Vagina (tissue), 2 donors: ENCODE measurements at places on chromosomes 16 and 17.

DNA sequence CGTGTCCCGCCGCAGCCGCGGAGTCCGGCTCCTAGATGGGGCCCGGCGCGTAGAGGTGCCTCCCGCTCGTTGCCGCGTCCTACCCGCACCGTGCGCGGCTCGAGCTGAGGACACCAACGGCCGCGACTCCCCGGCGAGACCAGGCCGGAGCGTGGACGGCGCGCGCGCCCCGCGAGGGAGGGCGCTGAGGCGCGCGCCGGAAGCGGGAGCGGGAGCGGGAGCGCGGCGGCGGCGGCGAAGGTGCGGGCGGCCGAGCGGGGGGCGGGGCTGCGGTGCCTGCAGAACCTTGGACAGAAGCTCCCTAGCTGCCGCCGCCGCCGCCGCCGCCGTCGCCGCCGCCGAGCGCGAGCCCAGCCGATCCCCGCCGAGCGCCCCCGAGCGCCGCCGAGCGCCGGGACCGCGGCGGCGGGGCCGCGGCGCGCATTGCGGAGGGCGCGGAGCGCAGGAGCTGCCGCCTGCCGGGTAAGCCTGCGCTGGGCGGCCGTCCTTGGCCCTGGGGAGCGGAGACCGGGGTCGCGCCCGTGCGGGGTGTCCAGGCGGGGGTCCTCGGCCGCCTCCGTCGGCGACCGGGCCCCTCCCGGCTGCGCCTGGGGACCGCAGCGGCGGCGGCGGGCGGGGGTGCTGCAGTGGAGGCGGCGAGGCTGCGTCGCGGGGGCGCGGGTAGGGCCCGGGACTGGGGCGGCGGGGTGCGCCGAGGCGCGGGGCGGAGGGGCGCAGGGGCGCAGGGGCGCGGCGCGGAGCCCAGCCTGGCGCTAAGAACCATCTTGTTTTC, at the start of gene CDK5R1:
TSS of gene CDK5R1 (plus strand) at position 293 of the 772 bp plus-strand sequence. CDS start 628 bp downstream, outside the sequence.
- DNase-seq, result no peak

DNA sequence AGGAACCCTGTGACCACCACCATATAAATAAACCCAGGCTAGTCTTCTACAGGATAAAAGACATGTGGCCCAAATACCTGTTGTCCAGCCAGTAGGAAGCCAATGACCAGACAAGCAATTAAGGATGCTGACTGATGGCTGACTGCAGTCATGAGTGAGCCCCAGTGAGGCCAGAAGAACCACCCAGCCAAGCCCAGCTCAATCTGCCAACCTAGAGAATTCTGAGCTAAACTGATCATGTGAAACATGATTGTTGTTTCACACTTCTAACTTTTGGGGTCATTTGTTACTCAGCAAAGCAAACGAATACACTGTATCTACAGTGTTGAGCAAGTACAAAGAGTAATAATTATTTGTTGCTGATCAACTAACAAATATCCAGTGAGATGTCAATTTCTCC, 86.4 kb downstream of the DNAH3 start:
- no peak for DNase-seq

GRCh38 chr16:86789621-86790051, 211.3 kb downstream of the FOXL1 start:
- DNase-seq, result no peak

DNA sequence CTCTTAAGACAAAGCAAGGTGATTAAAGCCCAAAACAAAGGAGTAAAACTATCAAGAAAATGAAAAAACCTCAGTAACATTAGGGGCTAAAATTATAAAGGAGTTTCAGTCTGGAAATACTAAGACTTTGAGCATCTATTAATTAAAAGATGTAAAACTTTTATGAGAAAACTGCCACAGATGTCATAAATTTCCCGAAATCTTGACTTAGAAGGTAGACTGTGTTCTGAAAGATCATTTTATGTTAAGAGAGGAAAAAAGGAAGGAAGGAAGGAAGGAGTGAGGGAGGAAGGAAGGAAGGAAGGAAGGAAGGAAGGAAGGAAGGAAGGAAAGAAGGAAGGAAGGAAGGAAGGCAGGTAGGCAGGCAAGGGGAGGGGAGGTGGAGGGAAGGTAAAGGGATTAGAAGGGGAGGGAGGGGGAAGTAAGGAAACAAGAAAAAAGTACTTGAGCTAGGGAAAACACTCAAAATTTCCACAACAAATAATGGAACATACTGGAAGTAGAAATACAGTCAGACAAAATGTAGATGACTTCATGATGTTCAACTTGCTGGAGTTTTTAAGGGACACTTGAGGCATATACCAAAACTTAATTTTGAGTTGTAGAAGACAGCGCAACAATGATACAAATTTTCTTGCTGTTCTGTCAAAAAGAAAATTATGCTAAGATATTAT, 2.0 kb downstream of the KRTAP4-5 start:
- no peak for DNase-seq

GRCh38 chr17:40111221-40112128, 10.3 kb upstream of the MSL1 start:
- DNase-seq, result peak; percentile 99

GRCh38 chr16:69741519-69741918, 13.2 kb downstream of the NOB1 start:
- DNase-seq, result no peak

DNA sequence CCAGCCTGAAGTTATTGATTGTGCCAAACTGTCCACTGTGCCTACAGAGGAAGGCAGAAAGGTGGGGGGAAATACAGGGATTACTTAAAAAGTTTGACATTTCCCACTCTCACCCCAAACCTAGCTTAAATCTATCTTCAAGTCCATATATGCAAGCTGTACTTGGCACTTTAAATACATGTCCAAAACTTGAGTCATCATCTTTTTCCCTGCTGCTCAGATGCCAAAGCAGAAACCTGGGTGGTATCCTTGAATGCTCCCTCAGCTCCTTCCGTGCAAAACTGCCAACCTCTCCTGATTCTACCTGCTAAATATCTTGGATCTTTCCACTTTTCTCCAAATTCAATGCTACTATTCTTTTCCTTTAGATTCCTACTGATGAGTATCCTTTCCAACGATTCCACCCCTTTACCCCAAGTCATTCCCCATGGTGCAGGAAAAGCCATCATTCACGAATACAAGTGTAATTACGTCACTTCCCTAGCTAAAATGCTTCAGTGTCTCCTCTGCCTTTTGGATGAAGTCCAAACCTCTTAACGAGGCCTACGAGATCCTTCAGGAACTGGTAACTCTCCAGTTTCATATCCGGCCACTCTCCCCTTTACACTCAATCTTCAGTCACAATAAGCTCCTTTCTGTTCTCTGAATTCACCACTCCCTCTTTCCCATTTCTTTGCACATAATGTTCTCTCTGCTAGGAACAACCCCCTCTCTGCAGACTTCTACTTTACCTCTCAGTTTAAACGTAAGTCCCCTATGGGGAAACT, 9.3 kb downstream of the BECN1 start:
- DNase-seq, result no peak

DNA sequence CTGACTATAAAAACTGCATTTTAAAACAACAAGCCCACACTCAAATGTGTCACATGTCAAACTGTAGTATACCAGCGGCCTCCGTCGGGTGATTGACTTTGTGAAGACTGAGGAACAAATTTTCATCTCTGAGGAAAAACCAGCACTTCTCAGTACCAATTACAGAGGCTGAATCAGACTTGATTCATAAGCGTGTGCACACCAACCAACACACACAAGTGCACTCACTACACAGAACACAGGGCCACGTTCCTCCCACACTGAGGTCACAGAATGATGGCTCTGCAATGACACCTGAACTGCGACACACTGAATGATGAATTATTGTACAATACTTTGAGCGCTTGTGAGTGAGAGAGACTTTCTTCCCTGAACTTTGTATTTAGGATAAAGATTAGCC, 29.6 kb downstream of the XPO6 start:
- DNase-seq, result no peak

- no peak for DNase-seq
These were observed 1.4 kb upstream of the DYNLL2 start for GRCh38 chr17:58081646-58082340.

DNA sequence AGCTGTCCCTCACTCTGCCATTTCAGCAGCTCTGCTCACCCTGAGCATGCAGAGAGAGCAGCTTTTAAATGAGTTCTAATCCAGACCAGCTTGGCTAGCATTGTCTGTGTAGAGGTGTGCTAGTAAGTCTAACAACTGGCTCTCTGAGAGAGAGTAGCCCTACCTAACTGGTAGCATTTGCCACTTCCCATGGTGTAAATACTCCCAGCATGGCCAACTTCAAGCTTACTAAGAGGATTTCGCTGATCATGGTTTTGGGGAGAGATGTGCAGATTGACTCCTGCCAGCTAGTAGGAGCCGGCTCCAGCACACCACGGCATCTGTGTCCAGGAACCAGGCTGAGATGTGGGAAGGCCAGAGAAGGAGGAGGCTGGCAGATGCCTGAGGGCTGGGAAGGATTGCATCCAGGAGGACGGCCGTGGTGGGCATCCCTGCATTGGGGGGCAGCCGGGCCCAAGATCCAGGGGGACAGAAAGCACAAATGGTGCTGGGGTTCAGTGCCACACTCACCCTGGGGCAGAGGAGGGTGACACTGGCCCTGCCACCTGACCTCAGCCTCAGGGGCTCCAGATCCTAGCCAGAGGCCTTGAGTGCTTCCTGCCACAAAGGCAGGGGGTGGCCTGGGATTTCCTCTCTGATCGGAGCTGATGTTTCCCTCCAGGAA, 394.9 kb upstream of the TNRC6C start:
- DNase-seq, result no peak

DNA sequence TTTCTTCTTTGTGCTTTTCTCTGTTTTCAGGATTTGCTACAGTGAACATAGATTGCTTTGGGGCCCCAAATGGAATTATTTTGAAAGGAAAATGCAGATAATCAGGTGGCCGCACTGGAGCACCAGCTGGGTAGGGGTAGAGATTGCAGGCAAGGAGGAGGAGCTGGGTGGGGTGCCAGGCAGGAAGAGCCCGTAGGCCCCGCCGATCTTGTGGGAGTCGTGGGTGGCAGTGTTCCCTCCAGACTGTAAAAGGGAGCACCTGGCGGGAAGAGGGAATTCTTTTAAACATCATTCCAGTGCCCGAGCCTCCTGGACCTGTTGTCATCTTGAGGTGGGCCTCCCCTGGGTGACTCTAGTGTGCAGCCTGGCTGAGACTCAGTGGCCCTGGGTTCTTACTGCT, 1.2 kb downstream of the STH start:
- no peak for DNase-seq

- DNase-seq, result no peak
These were observed 13.5 kb upstream of the ERCC4 start for GRCh38 chr16:13906168-13907089.

DNA sequence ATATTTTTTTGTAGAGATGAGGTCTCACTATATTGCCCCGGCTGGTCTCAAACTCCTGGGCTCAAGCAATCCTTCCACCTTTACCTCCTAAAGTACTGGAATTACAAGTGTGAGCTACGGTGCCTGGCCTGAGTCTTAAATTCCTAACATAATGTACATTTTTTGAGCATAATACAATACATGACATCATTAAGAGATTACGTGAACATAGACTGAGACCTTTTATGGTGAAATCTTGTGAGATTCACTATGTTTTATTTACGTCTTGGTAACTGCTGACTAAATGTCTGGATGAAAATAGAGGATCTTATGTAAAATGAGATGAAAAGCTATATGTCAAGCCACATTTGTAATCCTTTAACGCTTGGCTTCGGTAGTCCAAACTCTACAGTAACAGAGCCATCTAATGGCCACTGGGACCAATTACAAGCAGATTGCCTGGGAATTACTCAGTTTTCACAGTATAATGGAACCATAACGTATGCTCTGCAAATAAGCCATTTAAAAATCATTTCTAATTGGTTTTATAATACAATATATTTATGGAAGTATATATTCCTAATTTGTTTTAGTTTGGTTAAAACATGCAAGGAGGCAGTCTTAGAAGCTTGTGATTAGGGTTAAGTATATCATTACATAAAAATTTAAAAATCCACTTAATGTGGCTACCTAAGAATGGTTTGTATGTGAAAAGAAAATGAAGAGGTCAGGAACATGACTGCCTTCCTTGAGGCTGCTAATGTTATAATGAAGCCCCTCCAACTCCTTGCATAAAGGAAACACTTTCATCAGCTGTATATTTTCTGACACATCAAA, 8.1 kb upstream of the EFCAB13 start:
- no peak for DNase-seq

DNA sequence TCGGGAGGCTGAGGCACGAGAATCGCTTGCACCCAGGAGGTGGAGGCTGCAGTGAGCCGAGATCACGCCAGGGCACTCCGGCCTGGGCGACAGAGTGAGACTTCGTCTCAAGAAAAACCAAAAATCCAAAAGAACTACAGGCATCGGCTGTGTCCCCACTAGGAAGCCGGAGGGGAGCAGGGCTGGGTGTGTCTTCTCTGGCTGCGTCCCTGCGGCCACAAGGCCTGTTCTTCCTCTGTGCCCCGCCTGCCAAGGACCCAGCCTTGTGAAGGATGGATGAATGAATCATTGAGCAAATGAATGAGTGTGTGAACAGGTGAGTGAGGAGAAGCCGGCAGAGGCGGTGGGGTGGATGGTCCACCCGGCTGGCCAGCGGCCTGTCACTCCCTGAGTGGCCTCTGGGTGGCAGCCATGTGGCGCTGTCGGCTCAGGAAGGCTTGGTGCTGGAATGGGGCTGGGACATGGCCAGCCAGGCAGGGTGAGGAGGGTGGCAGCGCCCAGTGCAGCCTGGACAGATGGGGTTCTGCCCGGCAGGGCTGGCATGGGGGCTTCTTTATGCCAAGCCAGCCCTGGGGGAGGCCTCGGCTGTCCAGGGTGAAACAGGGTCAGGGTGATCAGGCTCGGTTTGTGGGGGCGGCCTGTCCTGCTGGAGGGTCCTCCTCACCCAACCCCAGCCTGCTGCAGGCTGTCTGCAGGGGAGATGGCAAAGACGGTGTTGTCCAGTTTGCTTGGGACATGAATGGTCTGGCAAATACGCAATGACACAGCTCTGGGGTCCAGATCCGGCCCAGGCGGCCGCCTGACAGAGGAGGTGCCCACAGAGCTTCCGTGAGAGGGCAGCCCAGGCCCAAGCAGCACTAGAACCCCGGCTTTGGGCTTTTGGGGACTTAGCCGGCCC, 21.7 kb downstream of the SLC25A10 start:
- DNase-seq, result no peak

GRCh38 chr16:71880176-71880575, 3.8 kb downstream of the ZNF821 start:
- DNase-seq, result no peak

DNA sequence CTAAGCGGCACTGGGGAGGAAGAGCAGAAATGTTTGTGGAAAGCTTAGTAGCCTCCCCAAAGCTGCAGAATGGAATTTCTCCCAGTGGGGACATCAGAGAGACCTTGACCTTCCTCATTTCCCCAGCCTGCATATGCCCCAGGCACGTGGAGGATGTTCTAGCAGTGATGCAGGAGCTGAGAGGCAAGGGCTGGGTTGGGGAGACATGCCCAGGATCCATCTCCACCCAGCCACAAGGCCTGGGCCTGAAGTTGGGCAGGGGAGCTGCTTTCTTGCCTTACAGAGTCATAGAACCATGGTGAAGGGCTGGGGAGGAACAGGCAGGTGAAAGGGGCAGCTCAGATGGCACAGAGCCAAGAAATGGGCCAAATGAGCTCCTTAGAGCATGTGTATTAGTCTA, 104.0 kb downstream of the TMEM132E start:
- peak; percentile 77 for DNase-seq
